ENCODE measurements at places on chromosomes 2 and 18.

DNA sequence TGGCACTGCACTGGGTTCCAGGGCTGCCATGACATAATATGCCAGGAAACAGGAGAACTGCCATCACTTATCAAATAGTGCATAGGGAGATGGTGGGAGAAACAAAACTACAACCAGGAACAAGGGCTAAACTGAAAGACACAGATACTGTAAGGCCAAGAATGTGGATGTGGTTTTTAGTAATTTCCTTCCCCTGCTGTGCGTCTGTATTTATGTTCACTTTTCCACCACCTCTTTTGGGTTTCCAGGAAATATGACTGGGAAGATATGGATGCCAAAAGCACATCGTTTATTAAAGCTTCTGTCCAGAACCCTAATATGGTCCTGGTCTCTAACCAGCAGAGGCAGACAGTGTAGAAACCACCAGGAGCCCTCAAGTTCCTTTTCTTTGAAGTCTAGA, 759.7 kb upstream of the FANCL start:
- no peak for DNase-seq

GRCh38 chr18:52992041-52992440, 652.0 kb downstream of the DCC start:
- DNase-seq, result no peak

GRCh38 chr2:151207100-151207499, 54.6 kb downstream of the RBM43 start:
- no peak for DNase-seq

DNA sequence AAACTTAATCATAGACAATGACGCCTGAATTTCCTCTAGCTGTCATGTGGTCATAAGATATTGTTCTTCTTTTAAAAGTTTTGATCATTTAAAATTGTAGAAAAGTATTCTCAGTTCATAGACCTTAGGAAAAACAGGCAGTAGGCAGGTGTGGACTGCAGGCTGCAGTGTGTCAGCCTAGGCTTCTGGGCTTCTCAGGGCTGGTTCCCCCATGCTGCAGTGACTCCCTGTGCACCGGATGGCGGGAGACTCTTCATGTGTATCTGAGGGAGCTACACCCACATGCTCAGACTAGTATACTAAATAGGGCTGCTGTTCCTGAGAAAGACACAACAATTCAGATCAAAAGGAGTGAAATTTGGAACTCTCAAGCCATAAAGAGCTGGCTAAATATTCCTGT, 72.4 kb downstream of the PXDN start:
- DNase-seq, result no peak

GRCh38 chr2:74259191-74259590, 60.8 kb downstream of the MTHFD2 start:
- DNase-seq, result no peak

DNA sequence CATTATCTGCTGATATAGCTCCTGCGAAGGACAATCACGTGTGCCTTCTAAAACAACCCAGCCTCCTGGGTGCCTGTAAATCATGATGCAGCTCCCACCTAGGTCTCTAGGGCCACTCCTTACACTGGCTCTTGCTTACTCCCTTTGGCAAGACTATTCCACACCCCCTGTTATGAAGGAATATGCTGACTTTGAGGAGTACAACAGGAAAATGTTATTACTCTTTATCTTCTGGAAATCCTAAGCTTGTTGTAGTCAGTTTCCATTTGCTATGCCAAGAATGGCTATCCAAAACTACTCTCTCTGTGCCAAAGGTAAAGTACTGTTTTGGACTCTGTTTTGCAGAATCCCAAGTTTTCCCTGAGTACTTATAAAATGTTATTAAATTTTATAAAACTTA, 7.7 kb downstream of the SGO2 start:
- DNase-seq, result no peak

DNA sequence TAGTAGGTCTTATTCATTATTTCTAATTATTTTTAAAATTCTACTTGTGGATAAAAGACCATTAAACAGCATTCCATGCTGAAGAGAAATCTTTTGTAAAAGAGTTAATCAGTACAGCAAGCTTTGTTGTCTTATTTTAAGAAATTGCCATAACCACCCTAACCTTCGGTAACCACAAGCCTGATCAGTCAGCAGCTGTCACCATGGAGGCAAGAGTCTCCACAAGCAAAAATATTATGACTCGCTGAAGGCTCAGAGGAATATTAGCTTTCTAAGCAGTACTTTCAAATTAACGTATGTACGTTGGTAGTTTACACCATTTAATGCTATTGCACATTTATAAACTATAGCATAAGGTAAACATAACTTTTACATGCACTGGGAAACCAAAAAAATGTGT, 650.5 kb upstream of the LINC00305 start:
- no peak for DNase-seq

Measured in effector CD4-positive, alpha-beta T cell (primary cell).